ENCODE measurements at places on chromosomes 12 and 14.

GRCh38 chr14:21617614-21618013 is 17.1 kb downstream of the OR10G2 start:
- peak; percentile 48 for DNase-seq

GRCh38 chr14:45246691-45247090 is 6.3 kb downstream of the MIS18BP1 start:
- no peak for DNase-seq

- no peak for DNase-seq
Measured at GRCh38 chr14:61881046-61881445, 118.8 kb downstream of the SNAPC1 start.

- DNase-seq: no peak
Measured at GRCh38 chr14:54147282-54147681, 190.7 kb upstream of the BMP4 start.

DNA sequence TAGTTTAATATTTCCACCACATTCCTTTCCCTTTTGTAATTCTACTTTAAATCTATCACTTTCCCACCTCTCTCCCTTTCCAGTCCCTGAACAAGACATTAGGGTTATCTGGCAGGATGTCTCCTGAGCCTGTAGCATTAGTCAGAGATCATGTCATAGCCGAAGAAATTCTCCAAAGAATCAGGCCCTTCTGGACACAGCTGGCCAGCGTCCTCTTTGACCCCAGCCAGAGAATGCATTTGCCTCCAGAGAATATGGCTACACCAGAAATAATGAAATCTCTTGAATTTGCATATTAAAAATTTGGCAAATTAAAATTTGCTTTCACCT is 56.7 kb downstream of the NTF3 start:
- no peak for DNase-seq

GRCh38 chr14:93537951-93538350 is 107.2 kb downstream of the UNC79 start:
- DNase-seq: no peak

DNA sequence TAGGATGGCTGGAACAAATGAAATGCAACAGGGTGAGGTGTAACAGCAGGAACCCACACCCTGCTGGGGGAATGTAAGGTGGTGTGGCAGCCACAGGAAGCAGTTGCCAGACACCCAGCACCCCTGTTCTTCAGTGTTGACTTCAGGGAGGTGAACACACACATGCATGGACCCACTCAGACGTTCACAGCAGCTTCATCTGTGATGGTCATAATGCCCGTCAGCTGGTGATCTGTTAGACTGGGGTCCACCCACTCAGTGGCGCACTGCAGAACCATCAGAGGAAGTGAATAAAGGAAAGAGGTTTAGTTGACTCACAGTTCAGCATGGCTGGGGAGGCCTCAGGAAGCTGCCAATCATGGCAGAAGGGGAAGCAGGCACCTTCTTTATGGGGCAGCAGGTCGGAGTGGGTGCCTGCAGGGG is 22.7 kb upstream of the TEX22 start:
- DNase-seq: no peak

- DNase-seq: no peak
Measured at GRCh38 chr12:91718326-91718725, 427.3 kb downstream of the BTG1 start.

DNA sequence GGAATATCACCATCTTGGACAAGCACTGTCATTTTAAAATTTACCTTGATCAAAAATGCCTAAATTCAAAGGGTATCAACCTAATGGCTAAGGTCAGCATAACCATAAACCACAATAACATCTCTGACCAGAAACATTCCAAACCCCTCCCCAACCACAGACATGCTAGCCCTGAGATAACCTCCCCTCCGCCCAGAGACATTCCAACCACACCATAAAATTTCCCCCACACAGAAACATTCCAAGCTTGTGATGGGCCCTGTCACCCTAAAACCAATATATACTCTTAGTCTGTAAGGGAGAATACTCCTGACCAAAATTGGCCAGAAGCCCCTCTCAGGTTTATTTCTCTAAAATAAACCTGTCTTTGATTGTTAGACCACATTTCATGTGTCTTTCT is 17.7 kb downstream of the EPYC start:
- no peak for DNase-seq

DNA sequence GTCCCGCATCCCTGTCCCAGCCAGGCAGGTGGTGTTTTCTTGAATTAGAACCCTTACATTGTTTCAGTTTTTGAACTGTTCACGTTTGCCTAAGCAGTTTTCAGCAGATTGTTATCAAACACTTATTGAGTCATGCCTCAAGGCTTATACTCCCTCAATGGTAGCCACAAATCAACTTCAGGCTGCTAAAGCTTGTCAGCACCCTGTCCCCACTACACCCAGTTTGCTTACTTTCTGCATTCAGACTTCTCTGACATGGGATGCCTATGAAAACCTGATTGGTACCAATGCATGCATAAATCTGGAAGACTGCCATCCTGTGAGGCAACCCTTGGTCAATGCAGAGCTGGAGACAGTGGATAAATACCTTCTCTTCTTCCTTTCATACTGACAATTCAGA is 225.4 kb downstream of the BTG1 start:
- no peak for DNase-seq

GRCh38 chr12:109113661-109114321 is 2.6 kb upstream of the ACACB start:
- DNase-seq: no peak

DNA sequence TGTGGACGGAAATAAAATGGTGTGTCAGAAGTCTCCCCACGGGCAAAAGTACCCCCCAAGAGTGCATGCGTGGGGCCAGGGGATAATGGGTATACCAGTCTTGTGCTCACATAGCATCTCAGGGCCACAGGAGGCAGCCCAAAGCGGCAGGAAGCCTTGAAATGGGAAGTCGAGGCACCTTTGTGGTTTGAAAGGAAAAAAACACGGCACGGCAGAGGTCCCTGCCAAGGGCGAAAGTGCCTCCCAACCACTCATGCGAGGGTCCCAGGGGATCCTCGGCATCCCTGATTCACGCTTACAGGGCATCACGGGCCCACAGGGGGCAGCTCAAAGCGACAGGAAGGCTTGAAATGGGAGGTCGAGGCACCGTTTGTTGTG is 583.2 kb downstream of the ALG10 start:
- DNase-seq: no peak

- no peak for DNase-seq
Measured at GRCh38 chr14:53996041-53996440, 39.4 kb upstream of the BMP4 start.

DNA sequence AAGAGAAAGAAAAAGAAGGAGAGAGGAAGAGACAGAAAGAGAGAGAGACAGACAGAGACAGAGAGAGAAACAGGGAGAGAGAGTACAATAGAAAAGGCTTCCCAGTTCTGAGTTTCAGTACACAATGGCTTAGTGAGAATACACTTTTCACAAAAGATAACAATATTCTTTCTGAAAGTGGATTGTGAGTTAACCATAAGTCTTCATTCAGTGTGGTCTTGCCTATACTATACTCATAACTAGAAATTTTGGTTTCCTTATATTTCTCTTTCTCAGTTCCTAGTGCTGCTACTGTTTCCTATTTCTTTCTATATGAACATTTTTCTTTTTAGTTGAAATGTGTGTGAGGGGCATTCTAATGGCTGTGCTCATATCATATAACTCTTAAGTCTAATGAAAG is 9.3 kb downstream of the CD163L1 start:
- DNase-seq: no peak

DNA sequence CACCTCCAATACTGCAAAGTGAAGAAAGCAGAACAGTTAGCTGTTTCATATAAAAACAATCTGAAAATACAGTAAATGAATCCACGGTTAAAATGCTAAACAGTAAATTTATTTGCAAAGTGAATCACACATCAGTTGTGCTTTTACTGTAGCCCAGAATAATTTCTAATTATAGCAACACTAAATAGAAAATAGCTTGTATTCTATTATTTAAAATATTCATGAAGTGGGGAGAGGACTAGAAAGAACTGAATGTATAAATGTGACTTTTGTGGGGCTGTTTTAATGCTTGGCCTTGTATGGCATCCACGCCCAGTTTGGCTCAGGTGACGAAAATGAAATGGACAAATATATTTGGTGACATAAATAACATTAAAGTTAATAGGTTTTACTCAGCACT is 148.2 kb downstream of the ATP23 start:
- DNase-seq: no peak

GRCh38 chr14:91396959-91397815 is 20.4 kb downstream of the CCDC88C start:
- no peak for DNase-seq

- no peak for DNase-seq
Measured at GRCh38 chr12:29726741-29727348, 56.9 kb downstream of the TMTC1 start.

DNA sequence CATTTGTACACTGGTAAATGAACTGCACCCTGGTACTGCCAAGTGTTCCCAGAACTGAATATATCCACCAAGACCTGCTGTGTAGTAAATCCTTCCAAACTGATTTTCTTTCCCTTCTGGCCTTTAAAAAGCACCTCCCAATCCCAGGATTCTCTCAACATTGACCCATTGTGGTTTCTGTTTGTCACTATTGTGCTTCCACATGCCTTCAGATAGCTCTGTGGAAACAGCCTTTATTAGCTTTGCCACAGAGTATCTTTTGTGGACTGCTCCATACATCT is 949 bp upstream of the KIF21A start:
- DNase-seq: no peak

DNA sequence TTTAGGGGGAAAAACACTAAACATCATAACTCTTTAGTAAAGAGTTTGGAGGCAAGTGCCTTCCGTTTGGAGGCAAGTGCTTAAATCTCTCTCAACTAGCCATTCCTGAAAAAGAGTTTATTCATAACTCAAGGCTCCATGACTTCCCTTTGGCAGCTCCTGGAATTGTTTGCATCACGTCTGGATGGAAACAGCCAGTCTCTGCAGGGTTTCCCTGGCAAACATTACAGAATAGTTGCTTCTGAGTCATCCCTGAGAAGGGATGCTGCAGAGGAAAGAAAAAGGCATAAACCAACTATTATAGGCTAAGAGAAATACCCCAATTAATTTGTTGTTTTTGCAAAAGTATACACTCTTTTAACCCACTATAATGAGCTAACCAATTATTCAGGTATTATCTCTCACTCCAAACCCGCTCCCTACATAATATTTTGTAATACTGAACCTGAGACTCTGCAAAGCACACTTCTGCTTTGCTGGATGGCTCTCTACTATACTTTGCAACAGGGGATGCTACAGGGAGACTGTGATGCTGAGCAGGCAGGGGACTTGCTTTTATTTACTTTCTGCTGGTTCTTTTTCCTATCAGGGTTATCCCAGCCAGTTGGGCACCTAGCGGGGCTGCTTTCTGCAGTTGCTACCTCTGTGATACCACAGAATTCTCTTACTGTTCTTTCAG is 497.7 kb downstream of the FUT8 start:
- no peak for DNase-seq

DNA sequence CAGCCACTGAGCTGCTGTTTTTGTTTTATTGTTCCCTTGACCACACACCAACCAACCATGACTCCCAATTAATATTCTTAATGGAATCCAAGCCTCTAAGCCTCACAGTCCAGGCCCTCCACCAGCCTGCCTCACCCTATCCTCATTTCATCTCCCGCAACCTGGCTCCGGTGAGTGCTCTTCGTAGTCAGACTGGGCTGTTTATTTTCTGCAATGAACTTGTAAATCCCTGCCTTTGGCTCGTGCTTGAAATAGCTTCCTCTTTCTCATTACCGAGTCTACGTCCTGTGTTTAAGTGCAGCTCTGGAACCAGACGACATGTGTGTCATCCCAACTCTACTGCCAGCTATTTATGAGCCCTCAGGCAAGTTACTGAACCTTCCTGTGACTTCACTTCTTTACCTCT is 12.4 kb upstream of the ETFBKMT start:
- DNase-seq: no peak

- no peak for DNase-seq
Measured at GRCh38 chr12:4447151-4447550, 1.5 kb upstream of the FGF6 start.

GRCh38 chr12:27840229-27840999 is 60.4 kb upstream of the MANSC4 start:
- DNase-seq: no peak

DNA sequence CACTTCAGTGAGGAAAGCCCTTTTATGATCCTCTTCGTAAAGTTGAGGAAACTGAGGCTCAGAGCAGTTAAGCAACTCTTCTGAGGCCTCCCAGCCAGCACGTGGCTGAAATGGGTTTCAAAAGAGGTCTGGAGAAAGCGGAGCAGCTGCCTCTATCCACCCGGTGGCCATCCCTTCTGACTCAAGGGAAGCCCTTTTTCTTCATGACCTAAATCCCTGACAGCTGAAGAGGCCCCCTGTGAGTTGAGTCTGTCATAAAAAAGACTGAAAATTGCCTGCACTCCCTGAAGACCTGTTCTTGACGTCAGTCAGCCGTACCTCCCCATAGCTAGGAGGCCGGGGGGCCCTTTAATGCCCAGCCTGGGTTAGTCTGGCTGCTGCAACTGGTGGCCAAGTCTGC is 10.7 kb downstream of the CMKLR1 start:
- no peak for DNase-seq

DNA sequence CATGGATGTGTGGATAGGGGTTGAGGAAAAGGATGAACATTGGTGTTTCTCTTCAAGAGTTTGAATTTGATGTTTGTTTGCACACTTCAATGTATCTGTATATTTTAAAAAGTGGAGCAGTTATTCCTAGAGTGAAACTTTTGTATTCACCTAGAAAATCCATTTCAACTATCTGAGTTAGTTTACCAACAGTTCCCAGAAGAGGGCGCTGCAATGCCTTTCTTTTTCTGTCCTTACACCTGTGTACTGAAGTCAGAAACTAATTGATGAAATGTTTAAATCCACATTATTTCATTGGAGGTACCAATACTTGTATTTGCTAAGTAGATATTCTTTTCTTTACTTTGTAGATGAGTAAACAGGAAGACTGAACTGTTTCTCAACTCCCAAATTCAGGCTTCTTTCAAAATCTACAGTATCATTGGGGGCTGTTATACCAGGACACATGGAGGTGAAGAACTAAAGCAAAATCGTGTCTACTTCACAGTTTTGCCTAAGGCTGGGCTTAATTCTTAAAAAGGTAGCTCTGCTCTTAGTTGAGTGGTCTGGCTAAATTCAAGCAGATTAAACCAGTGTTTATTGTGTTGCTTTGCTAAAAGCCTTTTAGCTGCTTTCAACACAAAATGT is 26.6 kb upstream of the KLRB1 start:
- no peak for DNase-seq

DNA sequence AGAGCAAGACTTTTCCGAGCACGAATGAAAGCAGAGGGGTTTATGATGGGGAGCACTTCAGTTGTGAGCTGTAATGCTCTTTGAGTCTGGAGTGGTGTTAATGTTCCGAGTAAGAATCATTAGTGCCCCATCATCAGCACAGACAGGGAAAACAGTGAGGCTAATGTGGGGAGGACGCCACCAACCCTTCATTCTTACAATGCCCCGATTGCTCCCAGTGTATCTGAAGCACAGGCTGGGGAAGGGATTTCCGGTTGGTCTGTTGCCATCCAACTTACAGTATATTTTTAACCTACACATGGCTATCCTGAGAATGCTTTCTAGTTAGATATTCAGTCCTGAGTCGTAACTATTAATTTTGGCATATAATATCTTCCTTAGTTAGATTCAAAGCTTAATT is 141.6 kb downstream of the APAF1 start:
- DNase-seq: no peak
